ENCODE measurements at places on chromosomes 1 and 21. TPM values are rescaled to one million over a fixed set of nuclear protein-coding genes. Genes with fewer than 3 reads are reported as not detected.

GRCh38 chr1:3819771-3820200 lies 23.5 kb upstream of the LRRC47 start:
- no peaks in the 10 kb centered on the region for H3K27me3 ChIP-seq
- DNase-seq: no peak
- no peaks in the 10 kb centered on the region for H3K4me1 ChIP-seq
- no peaks in the 10 kb centered on the region for H3K36me3 ChIP-seq
- H3K27ac ChIP-seq: no peak overlapping the region

- no peaks in the 10 kb centered on the region for H3K4me1 ChIP-seq
- no peak for DNase-seq
- no peak overlapping the region for H3K4me3 ChIP-seq
- H3K36me3 ChIP-seq: no peaks in the 10 kb centered on the region
- no peak overlapping the region for H3K27ac ChIP-seq
Measured at GRCh38 chr1:32289256-32289655, 2.6 kb upstream of the HDAC1 start.

Gene ST6GALNAC5
- total RNA-seq: 35.9 TPM

Gene FAM78B
- total RNA-seq: 0.43 TPM

GRCh38 chr1:55092475-55092874 lies 53.1 kb downstream of the PCSK9 start:
- peaks cover 24% of the 10 kb centered on the region for H3K36me3 ChIP-seq
- no peak for DNase-seq
- no peaks in the 10 kb centered on the region for H3K4me1 ChIP-seq
- H3K27ac ChIP-seq: no peak overlapping the region

DNA sequence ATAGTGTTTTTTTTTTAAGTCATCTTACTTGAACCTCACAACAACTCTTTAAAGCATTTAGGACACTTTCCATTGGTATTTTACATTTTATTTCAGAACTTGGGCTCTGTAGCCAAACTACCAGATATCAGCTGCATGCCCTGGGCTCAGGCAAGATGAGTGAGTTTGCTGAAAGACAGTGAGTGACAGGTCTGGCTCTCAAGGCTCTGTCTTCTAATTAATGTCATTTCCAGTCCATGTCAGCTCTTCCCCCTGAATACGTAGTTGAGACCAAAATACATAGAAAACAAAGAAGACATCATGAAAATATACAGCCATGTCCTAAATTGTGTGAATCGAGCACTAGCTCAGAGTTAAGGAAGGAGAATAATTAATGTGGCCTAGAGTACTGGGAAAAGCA lies 39.7 kb downstream of the PRRX1 start:
- no peak for DNase-seq
- H3K27me3 ChIP-seq: no peaks in the 10 kb centered on the region
- no peak overlapping the region for H3K4me3 ChIP-seq
- H3K36me3 ChIP-seq: no peaks in the 10 kb centered on the region
- no peaks in the 10 kb centered on the region for H3K4me1 ChIP-seq

DNA sequence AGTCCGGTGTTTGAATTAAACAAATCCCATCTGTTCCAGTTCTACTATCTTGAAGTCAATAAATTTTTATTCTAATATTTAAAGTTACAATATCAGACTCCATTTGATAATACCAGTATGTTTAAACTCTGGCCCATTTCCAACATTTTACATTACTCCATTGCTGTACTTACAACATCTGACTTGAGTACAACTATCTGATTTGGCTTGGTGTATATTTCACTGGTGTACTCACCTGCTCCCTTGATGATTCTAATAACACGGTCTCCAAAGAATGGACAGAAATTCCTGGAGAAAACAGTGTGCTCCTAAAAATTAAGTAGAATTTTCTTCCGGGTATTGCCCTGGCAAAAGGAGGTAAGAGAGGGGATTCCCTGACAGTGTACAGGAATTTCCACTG lies 680.5 kb upstream of the ADAMTS5 start:
- no peak for DNase-seq
- no peaks in the 10 kb centered on the region for H3K4me1 ChIP-seq
- H3K27ac ChIP-seq: no peak overlapping the region
- no peak overlapping the region for H3K4me3 ChIP-seq

GRCh38 chr1:231817801-231818200 lies 191.2 kb downstream of the DISC1 start:
- no peaks in the 10 kb centered on the region for H3K36me3 ChIP-seq
- DNase-seq: no peak
- no peaks in the 10 kb centered on the region for H3K27me3 ChIP-seq
- H3K4me3 ChIP-seq: no peak overlapping the region

Gene ECM1
- 0.30 TPM for total RNA-seq

DNA sequence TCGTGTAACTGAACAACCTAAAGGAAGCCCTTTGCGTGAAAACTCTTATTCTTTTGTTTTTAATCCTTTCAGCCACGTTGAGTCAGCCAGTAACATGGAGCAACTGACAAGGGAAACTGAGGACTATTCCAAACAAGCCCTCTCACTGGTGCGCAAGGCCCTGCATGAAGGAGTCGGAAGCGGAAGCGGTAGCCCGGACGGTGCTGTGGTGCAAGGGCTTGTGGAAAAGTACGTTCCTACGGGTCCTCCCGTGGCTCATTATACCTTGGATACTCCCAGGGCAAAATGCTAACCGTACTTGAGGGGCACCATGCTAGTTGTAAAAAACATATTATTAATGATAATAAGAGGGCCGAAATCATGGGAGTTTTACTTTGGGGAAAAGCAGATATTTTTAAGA lies 49.4 kb downstream of the LAMC2 start:
- no peaks in the 10 kb centered on the region for H3K27me3 ChIP-seq
- no peak overlapping the region for H3K4me3 ChIP-seq
- H3K36me3 ChIP-seq: no peaks in the 10 kb centered on the region
- H3K27ac ChIP-seq: peak overlapping the region; percentile 51
- no peak for DNase-seq
- peaks cover 33% of the 10 kb centered on the region for H3K4me1 ChIP-seq

Gene EFNA1
- total RNA-seq: 0.65 TPM

Gene SLAMF9
- total RNA-seq: not detected

Gene TNFRSF25
- total RNA-seq: 15.6 TPM

GRCh38 chr21:42590431-42591131 lies 62.8 kb upstream of the PDE9A start:
- no peak for DNase-seq
- peaks cover 11% of the 10 kb centered on the region for H3K27me3 ChIP-seq
- H3K36me3 ChIP-seq: no peaks in the 10 kb centered on the region
- no peak overlapping the region for H3K4me3 ChIP-seq
- H3K27ac ChIP-seq: no peak overlapping the region
- H3K4me1 ChIP-seq: peaks cover 8% of the 10 kb centered on the region

GRCh38 chr1:56399326-56399725 lies 180.0 kb downstream of the PLPP3 start:
- no peak overlapping the region for H3K27ac ChIP-seq
- no peak overlapping the region for H3K4me3 ChIP-seq
- DNase-seq: no peak
- H3K36me3 ChIP-seq: no peaks in the 10 kb centered on the region

DNA sequence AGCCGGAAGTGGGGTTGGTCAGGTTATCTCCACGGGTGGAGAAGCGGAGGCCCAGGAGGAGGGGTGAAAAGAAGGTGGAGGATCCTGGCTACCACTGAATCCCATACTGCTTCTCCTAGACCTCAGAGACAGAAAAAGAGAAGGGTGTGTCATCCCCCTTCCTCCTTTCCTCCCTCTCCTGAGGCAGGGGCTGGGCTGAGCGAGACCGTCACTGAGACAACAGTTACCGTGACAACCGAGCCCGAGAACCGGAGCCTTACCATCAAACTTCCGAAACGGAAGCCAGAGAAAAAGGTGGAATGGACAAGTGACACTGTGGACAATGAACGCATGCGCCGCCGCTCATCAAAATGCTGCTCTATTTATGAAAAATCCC lies 42.1 kb upstream of the NBPF3 start:
- no peak overlapping the region for H3K4me3 ChIP-seq
- H3K4me1 ChIP-seq: no peaks in the 10 kb centered on the region

Gene CDCA8
- total RNA-seq: 49.3 TPM

Gene XCL1
- not detected for total RNA-seq

Gene AGBL4
- total RNA-seq: 1.5 TPM

GRCh38 chr1:201480231-201481003 lies 11.4 kb upstream of the PHLDA3 start:
- H3K36me3 ChIP-seq: no peaks in the 10 kb centered on the region
- peaks cover 3% of the 10 kb centered on the region for H3K4me1 ChIP-seq
- peak overlapping the region; percentile 38 for H3K4me3 ChIP-seq
- H3K27ac ChIP-seq: no peak overlapping the region
- H3K27me3 ChIP-seq: peaks cover 33% of the 10 kb centered on the region

DNA sequence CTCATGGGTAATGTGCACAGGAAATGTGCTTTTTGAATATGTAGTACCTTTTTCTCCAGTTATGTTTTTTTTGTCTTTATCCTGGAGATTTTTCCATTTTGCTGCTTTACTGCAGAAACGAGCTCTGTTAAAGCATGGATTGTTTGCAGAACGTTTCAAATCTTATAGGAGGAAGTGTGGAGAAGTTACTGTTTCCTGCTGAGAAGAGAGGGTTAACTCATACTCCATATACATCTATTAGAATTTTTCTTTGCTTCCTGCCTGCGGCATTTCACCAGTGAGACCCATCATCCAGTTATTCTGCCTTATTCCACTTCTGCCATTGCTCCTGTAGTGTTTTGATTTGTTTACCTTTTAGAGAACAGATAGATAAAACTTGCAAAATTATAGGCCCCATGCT lies 2.0 kb downstream of the RPRD2 start:
- peak overlapping the region; percentile 77 for H3K4me3 ChIP-seq
- peaks cover 18% of the 10 kb centered on the region for H3K4me1 ChIP-seq
- no peak overlapping the region for H3K27ac ChIP-seq
- no peaks in the 10 kb centered on the region for H3K27me3 ChIP-seq
- no peaks in the 10 kb centered on the region for H3K36me3 ChIP-seq

DNA sequence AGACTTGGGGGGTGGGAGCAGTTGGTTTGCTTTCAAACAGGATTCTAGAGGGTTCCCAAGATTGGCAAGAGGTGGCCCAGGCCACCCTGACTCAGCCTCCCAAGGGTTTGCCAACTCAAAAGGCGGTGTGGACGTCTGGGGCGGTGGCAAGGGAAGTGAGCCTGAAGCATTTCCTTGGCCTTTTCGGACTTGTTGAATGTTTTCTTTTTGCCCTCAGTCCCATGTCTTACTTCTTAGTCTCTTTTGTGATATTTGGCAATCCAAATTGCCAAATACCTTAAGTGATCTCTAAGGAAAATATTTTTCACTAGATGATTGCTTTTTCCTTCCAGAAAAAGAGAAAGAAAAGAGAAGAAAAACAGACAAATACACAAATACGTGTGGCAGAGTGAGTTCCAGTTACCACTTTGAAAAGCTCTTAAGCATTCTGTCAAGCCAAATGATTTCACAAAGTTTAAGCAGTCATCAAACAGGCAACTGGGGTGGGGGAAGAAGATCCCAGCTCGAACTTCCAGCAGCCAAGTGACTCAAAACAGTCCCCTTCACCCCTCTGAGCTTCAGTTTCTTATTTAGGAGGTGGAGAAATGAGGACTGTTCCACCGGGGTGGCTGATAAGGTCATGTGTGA lies 374.6 kb upstream of the USP24 start:
- H3K4me1 ChIP-seq: peaks cover 11% of the 10 kb centered on the region
- DNase-seq: no peak

Gene SPRR1A
- total RNA-seq: not detected

- H3K27ac ChIP-seq: no peak overlapping the region
- H3K4me3 ChIP-seq: no peak overlapping the region
- no peaks in the 10 kb centered on the region for H3K27me3 ChIP-seq
- no peak for DNase-seq
- H3K36me3 ChIP-seq: no peaks in the 10 kb centered on the region
Measured at GRCh38 chr1:107548276-107548675, 407.4 kb downstream of the NTNG1 start.

Gene PCP4L1
- 0.69 TPM for total RNA-seq

Gene SLC44A3
- 1.7 TPM for total RNA-seq

- H3K36me3 ChIP-seq: no peaks in the 10 kb centered on the region
- peak; percentile 80 for DNase-seq
- no peaks in the 10 kb centered on the region for H3K27me3 ChIP-seq
- H3K27ac ChIP-seq: no peak overlapping the region
- peaks cover 7% of the 10 kb centered on the region for H3K4me1 ChIP-seq
Measured at GRCh38 chr1:2199042-2199810, 4.7 kb upstream of the FAAP20 start.

Gene CD46
- 112 TPM for total RNA-seq

Gene POU3F1
- total RNA-seq: 16.5 TPM

Gene RGS5
- 12.2 TPM for total RNA-seq

GRCh38 chr1:233972951-233973635 lies 68.6 kb downstream of the SLC35F3 start:
- H3K4me3 ChIP-seq: no peak overlapping the region
- H3K27ac ChIP-seq: no peak overlapping the region
- no peaks in the 10 kb centered on the region for H3K4me1 ChIP-seq
- no peaks in the 10 kb centered on the region for H3K27me3 ChIP-seq
- H3K36me3 ChIP-seq: no peaks in the 10 kb centered on the region

Measured in neural progenitor cell (in vitro differentiated cells).